DMS53 (cell line): ENCODE measurements at places on chromosomes 13 and 19.

GRCh38 chr19:5108123-5108596 lies 139.2 kb downstream of the KDM4B start:
- no peak for DNase-seq

DNA sequence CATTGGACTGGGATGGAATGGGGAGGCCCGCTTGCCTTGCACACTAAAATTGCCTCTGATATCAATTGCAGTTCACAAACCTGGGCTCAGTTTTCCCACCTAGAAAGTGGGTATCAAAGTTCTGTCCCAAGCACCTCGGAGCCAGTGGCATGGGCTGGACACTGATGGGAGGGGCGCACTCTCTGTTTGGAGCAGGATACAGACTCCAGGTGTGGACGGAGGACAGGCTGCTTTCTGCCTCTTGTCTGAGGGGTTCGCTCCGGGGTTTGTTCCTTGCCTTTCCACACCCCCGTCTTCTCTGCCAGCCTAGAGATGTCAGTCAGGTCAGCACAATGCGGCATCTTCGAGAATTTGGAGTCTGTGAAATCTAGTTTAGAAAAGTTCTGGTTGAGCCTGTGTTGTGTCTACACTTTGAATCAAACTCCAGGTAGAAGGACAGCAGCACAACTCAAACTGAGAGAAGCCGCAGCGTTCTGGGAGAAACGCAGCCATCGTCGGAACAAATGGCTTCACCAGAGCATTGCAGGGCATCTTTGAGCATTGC lies 141.9 kb downstream of the TEX29 start:
- no peak for DNase-seq

DNA sequence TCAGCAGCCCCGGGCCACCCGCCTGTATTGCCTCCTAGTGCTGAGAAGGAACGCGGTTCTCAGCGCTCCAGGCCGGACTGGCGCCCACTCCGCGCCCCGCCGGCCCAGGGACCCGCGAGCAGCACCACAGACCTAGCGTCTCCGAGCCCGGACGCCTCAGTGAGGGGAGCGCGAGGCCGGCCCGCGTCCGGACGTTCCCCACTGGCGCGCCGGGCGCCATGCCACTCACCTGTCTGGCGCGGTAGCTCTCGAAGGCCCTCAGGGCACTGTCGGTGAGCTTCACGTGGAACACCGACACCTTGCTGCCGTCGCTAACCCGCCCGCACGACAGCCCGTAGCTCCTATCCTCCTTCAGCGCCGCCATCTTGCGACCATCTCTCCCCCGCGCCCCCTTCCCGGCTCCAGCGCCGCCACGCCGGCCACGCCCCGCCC lies at the start of gene ELL:
Gene ELL (minus strand): TSS at position 379 of the 432 bp plus-strand sequence. CDS start 15 bp downstream, at position 364.
- DNase-seq: no peak

DNA sequence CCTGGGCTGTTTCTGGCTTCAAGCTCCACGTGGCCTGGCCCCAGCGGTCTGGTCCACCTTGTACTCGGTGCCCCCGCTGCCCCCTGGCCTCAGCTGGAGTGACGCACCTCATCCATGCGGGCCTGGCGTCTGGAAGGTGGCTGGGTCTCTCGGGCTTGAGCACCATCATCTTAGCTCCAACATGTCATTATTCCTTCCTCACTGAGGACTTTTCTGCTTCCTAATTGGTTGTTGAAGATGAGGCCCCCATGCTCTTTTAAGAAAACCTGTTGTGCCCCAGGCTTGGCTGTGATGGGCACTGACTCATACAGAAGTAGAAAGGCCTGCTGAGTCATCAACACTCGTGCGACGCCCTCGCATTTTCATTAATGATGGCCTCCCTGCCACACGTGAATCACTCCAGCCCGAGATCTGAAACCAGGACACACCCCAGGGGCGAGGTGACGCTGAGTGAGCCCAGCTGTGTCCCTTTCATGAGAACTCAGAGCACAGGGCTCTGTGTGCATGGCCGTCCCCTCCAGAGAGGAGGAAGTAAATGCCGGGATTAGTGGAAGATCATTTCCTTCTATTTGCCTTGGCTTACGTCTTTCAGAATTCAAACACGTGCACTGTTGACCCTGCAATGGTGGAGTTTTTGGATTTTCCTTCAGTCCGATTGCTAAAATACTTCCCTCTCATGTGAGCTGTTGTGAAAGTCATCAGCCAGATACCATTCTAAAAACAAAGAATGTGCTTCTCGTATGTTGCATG lies 14.0 kb upstream of the GJA3 start:
- peak; percentile 97 for DNase-seq

GRCh38 chr13:79196366-79196765 lies 209.7 kb downstream of the RBM26 start:
- DNase-seq: no peak

DNA sequence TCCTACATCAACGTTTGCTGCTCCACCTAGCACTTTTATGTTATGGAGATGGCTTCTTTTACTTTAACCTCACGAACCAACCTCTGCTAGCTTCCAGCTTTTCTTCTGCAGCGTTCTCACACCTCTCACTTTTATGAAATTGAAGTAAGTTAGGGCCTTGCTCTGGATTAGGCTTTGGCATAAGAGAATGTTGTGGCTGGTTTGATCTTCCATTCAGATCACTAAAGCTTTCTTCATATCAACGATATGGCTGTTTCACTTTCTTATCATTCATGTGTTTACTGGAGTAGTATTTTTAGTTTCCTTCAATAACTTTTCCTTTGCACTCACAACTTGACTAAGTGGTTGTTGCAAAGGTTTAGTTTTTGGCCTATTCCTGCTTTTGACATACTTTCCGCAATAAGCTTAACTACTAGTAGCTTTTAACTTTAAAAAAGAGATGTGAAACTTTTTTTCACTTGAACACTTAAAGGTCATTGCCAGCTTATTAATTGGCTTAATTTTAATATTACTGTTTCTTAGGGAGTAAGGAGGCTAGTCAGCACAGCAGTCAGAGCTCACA lies 60.0 kb upstream of the SPRY2 start:
- DNase-seq: no peak

GRCh38 chr19:38890686-38891085 lies 8.7 kb downstream of the SIRT2 start:
- DNase-seq: no peak
